ENCODE measurements at places on chromosomes 2 and 18. TPM values are rescaled to one million over a fixed set of nuclear protein-coding genes. Genes with fewer than 3 reads are reported as not detected.
A peak's percentile ranks its signal among the peaks of the same experiment; 100 is the strongest.

DNA sequence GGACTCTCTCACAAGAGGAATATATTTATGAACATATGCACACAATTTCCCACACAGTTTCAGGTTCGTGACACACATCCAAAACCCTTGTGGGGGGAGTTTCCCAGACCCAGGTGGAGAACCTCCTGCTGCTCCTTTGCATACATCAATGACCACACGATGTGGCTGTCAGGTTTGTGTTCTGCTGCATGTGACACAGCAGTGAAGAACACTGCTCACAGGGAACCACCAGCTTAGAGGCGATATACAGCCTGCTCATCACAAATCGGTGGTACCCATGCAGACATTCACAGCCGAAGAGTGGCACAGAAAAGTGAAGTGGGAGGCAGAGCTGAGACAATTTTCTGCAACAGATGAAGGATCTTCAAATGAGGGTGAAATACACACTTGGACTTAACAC lies 175.6 kb upstream of the ZFP36L2 start:
- DNase-seq, result no peak

- DNase-seq, result no peak
These were observed 29.7 kb downstream of the TWSG1 start for GRCh38 chr18:9364242-9364641.

- no peak for DNase-seq
These were observed 56.2 kb downstream of the STPG4 start for GRCh38 chr2:47098953-47099352.

YIPF4 gene
- 31.6 TPM for total RNA-seq

DNA sequence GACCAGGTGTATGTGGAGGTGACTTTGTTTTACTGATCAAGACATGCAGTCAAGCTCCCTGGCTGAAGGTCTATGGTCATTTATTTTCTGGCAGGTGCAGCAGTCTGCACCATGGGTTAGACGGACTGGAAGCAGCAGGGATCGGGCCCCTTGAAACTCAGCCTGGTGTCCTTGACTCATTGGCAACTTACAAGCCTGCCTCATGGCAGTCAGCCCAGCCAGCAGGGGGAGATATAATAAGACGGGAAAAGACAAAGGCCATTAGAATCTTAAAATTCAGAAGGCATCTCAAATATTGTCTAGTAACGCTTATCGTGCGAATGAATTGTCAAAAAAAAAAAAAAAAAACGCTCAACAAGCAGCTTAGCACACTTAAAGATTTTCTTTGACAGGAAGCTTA lies 308.2 kb downstream of the EN1 start:
- DNase-seq, result no peak

GRCh38 chr2:207727261-207727660 lies 15.8 kb downstream of the CCNYL1 start:
- DNase-seq, result no peak

TWIST2 gene
- 0.96 TPM for total RNA-seq

GRCh38 chr2:170235860-170236679 lies 58.1 kb downstream of the MYO3B start:
- DNase-seq, result peak; percentile 65

- no peak for DNase-seq
These were observed 234.2 kb downstream of the TTC32 start for GRCh38 chr2:19667536-19667949.

GRCh38 chr18:11828786-11829432 lies 22.3 kb upstream of the CHMP1B start:
- no peak for DNase-seq

GRCh38 chr2:188319838-188320237 lies 28.2 kb downstream of the GULP1 start:
- DNase-seq, result no peak

- no peak for DNase-seq
These were observed 821 bp downstream of the OXER1 start for GRCh38 chr2:42762823-42763804.

GRCh38 chr2:224025874-224026273 lies 13.2 kb downstream of the SERPINE2 start:
- no peak for DNase-seq

GRCh38 chr2:41736105-41736567 lies 311.7 kb upstream of the PKDCC start:
- no peak for DNase-seq

- DNase-seq, result no peak
These were observed 61.0 kb downstream of the CDCA7 start for GRCh38 chr2:173415431-173416381.

DNA sequence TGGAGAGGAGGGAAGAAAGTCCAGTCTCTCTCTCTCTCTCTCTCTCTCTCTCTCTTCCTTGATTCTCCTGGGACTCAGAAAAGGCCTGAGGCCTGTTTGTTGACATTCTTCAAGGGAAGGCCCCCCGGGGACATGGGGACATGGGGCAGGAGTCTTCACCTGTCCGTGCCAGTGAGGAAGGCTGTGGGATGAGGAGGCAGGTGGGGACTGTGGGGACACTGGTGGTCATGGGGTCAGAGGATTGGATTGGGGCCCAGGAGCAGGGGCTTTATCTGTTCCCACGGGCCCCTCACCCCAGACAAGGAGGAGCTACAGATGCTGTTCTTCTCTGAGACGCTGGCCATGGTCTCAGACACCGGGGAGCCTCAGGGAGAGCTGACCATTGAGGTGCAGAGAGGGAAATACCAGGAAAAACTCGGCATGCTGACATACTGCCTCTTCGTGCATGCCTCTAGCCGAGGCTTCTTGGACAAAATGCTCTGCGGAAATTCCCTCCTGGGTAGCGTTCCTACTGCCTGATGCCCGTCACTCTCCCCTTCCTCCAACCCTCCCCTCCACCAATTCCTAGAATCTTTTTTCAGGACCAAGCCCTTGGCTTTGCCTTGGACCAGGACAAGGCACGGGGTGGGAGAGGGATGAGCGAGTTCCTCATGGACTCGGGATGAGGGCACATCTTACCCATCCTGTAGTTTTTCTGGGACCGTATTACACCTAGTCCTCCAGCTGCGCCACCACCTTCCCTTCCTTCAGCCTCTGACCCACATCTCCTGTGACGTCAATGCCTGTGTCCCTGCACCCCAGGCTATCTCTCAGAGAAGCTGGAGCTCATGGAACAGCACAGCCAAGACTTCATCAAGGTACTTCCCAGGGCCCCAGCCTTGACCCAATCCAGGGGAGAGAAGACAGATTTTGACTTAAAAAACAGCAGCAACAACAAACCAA lies 850 bp downstream of the CATIP start:
- no peak for DNase-seq

DNA sequence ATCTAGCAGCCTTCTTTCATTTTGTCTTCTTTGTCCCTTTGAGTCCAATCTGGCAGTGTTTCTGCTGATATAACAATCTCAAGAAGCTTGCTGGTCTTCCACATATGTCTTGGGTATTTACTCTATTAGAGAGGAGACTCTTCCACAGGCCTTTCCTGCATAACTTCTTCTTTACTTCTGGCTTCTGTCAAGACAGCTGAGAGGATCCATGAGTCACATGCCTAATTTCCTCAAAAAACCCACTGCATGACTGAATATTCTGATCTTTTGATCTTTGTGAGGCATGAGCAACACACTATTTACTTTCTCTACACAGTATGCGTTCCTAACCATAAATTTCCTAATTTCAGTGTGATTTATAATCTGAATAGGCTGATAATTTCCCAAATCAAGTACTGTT lies 5.1 kb upstream of the DCC start:
- DNase-seq, result no peak

CPO gene
- 0.47 TPM for total RNA-seq

NBEAL1 gene
- 12.3 TPM for total RNA-seq

LRRTM1 gene
- 1.5 TPM for total RNA-seq

DNA sequence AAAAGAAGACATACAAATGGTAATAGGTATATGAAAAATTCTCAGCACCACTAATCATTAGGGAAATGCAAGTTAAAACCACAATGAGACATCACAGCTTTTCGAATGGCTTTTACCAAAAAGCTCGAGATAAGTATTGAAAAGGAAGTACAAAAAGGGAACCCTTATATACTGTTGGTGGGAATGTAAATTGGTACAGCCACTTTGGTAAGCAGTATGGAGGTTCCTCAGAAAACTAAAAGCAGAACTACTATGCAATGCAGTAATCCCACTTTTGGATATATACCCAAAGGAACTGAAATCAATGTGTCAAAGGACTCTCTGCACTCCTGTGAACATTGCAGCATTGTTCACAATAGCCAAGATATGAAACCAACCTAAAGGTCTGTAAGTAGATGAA lies 107.5 kb upstream of the SPATS2L start:
- DNase-seq, result no peak

IL1F10 gene
- total RNA-seq, result not detected

NYAP2 gene
- 0.36 TPM for total RNA-seq

GEN1 gene
- 29.7 TPM for total RNA-seq

DNA sequence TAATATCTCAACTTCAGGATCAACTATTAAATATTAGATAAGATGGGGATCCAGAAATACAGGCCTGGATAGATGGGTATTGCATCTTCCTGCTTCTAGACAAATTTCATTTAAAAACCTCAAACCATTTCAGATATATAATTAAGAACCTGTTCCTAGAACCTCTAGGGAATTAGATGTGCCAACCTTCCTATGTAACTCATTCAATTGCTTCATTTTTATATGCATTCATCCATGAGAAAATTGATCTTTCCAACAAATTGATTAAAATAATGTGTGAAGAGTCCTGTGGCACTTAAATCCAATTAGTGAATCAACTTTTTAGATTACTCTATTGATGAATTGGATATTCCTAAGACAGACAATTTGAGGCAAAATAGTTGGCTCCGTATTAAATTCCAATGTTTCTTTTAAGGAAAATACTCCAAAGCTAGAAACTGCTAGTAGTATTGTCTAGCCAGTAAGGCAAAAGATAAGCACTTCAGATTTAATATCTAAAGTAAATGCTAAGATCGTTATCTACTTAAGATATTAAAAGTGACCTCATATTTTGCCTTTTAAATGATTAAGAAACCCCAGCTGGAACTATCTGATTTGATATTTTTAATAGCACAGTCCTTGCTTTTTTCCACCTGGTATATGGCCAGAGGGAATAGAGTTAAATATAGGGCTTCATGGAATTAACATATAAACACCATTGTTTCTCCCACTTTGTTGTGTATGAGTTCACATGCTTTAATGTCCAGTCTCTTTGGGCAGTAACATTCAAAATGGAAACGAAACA lies 35.8 kb downstream of the DARS1 start:
- no peak for DNase-seq

GAL3ST2 gene
- total RNA-seq, result not detected

DNA sequence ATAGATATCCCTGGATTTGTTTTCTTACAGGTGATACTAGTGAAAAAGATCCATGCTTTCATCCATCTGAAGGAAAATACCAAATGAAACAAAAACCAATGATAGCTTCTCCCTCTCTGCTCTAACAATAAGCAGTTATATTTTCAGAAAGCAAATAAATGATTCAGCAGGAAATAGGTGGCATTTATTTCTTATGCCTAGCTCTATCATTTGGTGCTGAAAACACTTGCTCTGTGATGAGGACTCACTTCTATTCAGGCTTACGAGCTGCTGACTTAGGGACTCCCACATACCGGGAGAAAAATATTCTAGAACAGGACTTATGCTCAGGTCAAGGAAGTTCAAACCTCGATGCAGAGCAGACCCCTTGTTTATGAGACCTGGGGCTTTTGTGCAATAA lies 142.6 kb downstream of the SETBP1 start:
- no peak for DNase-seq

- DNase-seq, result no peak
These were observed 21.6 kb downstream of the PTPN2 start for GRCh38 chr18:12862467-12862866.

EMILIN1 gene
- 24.1 TPM for total RNA-seq

DNA sequence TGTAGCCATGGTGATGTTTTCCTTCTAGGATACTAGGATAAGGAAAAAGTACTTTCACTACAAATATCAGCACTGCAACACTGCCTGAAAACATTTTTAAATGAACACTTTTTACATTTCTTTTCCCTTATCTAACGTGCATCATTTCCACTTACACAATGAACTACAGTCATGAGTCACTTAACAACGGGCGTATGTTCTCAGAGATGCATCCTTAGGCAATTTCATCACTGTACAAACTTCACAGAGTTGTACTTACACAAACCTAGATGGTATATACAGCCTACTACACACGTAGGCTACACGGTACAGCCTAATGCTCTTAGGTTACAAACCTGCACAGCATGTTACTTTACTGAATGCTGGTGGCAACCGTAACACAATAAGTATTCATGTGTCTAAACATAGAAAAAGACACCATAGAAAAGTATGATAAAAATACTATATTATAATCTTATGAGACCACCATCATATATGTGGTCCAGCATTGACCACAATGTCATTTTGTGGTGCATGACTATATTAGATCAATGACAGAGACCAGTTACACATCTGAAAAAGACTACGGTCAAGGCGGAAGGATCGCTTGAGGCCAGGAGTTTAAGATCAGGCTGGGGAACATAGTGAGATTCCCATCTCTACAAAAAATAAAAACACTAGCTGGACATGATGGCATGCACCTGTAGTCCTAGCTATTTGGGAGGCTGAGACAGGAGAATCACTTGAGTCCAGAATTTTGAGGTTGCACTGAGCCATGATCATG lies 39.8 kb downstream of the WDR33 start:
- no peak for DNase-seq

GRCh38 chr2:1775511-1776035 lies 31.3 kb upstream of the PXDN start:
- no peak for DNase-seq

- no peak for DNase-seq
These were observed 169.2 kb upstream of the FHL2 start for GRCh38 chr2:105567996-105568494.

GRCh38 chr2:164954954-164955701 lies at the start of gene SLC38A11:
Gene SLC38A11, minus strand, starts transcription at chr2:164955525. Its CDS starts 278 bp downstream, at chr2:164955247.
- DNase-seq, result no peak

DNA sequence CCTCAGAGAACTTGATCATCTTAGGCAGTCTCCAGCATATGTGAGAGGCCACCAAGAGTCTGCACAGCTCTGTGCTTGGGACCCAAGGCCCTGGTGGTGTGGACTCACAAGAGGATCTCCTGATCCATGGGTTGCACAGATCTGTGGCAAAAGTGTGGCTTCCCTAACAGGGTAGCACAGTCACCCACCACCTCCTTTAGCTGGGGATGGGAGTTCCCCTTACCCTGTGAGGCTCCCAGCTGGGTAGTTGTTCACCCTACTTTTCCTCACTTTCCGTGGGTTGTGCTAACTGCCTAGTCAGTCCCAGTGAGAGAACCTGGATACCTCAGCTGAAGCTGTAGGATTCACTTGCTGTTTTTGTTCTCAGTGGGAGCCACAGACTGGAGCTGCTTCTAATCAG lies 123.7 kb downstream of the FTCDNL1 start:
- DNase-seq, result no peak

GRCh38 chr2:1972422-1972821 lies 228.1 kb upstream of the PXDN start:
- no peak for DNase-seq

GRCh38 chr2:38192976-38193375 lies 117.0 kb upstream of the CYP1B1 start:
- no peak for DNase-seq

GRCh38 chr2:26300234-26300925 lies 45.6 kb upstream of the SELENOI start:
- no peak for DNase-seq

DNA sequence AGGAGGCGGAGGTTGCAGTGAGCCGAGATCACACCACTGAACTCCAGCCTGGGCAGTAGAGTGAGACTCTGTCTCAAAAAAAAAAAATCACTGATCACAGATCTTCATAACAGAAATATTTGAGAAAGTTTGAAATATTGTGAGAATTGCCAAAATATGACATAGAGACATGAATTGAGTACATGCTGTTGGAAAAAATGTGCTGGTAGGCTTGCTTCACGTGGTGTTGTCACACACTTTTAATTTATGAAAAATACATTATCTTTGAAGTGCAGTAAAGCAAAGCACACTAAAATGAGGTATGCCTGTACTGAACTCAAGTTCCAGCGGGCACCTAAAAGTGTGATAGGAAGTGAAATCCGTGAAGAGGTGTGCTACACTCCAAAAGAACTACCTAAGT lies 152.6 kb downstream of the TMEFF2 start:
- no peak for DNase-seq

Data from neural crest cell (in vitro differentiated cells).